ENCODE measurements at places on chromosomes 12 and 14.

DNA sequence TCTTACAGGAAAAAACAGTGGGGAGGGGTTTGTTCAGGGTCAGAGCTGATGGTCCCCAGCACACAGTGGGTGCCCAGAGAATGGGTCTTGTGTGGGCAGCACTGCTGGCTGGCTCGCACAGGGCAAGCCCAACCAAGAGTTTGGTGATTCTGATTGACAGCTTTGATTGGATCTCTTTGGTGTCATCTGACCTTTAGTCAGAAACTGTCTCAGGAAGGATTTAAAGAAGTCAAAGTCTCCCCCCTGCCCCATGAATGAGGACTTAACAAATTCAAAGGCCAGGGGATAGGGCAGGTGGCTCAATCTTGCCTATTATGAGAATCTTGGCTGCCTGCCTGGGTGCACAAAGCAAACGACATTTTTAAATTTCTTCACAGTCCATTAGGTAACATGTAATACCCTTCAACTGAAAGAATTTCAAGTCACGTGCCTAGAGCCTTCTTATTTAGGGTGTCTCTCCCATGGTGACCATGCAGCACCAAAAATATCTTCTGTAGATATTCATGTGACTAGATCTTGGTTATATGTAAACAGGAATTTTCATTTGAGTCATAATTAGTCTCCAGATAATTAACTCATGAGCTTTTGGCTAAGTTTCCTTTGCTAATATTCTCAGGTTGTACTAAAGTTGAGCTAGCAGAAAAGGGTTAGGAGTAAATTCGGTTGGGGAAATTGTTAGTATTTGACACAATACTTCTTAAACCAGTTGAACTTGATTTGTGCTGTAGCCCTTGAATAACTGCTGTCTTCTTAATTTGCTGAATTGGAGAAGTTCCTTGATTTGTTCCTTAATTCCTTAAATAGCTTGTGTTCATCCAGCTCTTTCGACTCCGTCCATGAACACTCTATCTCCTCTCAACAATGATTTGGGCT is 54.5 kb upstream of the HECTD1 start:
- no peak for DNase-seq

- DNase-seq: no peak
Measured at GRCh38 chr12:7712841-7713442, 1.7 kb downstream of the DPPA3 start.

DNA sequence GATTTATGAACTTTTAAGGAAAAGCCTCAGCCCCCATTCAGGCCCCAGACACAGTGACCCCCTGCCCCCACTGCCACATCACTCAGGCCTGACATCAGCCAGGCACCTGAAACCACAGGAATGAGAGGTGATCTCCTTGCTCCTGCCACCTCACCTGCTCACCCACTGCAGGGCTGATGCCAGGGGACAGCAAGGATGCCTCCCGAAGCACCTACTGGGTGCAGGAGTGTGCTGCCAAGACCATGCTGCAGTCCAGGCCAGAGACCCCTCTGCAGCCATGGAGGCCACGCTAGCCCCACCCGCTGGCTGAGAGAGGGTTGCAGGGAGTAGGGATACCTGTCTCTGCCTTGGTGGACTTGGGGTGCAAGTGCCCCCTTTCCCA is 18.6 kb upstream of the KRT7 start:
- DNase-seq: no peak

DNA sequence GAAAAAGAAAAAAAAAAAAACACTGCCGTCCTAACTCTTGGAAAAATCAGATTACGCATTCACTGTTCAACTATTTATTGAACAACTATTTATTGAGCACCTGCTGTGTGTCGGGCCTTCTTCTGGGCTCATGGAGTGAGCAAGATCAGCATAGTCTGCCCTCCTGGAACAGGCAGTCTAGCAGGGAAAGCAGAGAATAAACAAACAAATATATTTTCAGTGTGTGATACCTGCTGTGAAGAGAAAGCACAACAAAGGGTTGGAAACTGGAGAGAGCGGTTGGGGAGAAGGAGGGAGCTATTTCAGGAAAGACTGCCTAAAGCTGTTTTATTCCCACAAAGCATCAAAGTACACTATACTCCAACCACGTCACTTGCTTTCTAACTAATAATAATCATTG is 10.8 kb downstream of the PROX2 start:
- DNase-seq: no peak

GRCh38 chr12:133264173-133264572 is 28.5 kb upstream of the ANHX start:
- DNase-seq: no peak

- no peak for DNase-seq
Measured at GRCh38 chr14:79306546-79306945, 904.8 kb downstream of the DIO2 start.

GRCh38 chr12:117646520-117646919 is 285.1 kb upstream of the NOS1 start:
- peak; percentile 8 for DNase-seq

DNA sequence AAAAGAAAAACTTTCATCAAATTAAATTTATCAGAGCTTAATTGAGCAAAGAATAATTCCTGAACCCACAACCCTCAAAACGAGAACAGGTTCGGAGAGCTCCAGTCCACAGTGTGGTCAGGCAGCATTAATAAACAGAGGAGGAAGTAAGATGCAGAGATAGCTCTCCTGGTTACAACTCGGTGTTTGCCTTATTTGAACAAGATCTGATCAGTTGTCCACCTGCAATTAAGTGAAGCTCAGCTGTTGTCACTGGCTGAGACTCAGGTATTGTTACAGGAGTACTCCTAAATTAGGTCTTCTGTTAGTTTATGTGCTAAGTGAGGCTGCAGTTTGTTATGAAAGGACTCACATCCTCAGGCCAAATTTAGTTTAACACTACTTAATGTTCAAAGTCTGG is 451.4 kb upstream of the PDE3A start:
- no peak for DNase-seq

GRCh38 chr12:124217508-124218242 is 77.2 kb upstream of the RFLNA start:
- peak; percentile 36 for DNase-seq

- DNase-seq: no peak
Measured at GRCh38 chr14:23326491-23327332, 5.5 kb downstream of the PABPN1 start.

- DNase-seq: no peak
Measured at GRCh38 chr12:65911321-65911720, 87.0 kb downstream of the HMGA2 start.

DNA sequence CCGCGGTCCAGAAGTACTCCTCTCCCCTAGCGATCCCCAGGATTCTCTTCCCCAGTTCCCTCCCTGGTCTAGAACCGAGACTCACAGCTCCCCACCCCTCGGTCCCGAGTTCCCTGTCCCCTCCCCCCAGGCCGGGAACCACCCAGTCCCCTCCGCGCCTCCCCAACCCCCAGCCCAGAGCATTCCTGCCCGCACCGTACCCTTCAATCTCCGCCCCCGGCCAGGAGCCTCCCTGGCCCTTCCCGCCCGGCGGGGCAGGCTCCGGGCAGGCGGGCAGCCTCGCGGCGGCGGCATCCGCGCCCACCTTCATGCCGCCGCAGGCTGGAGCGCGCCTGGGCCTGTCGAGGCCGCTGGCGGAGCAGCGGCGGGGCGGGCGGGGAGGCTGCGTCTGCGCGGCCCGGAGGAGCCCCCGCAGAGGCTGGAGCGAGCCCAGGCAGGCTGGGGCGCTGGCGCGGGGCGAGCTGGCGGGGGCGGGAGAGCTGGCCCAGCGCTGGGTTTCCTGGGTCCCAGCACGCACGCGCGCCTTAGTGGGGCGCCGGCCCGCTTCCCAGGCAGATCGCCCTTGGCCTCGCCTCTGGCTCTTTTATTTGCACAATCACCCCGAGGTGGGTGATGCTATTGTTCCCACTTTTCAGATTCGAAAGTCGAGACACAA is 22.2 kb upstream of the GPR132 start:
- DNase-seq: no peak
